ENCODE measurements at places on chromosomes 7 and 10. TPM values are rescaled to one million over a fixed set of nuclear protein-coding genes. Genes with fewer than 3 reads are reported as not detected.

GRCh38 chr10:34193931-34194626 is 621.0 kb downstream of the PARD3 start:
- H3K27ac ChIP-seq: no peak overlapping the region
- H3K4me3 ChIP-seq: no peak overlapping the region
- H3K36me3 ChIP-seq: no peaks in the 10 kb centered on the region
- peaks cover 7% of the 10 kb centered on the region for H3K4me1 ChIP-seq
- DNase-seq: no peak
- H3K27me3 ChIP-seq: no peaks in the 10 kb centered on the region

- H3K36me3 ChIP-seq: no peaks in the 10 kb centered on the region
- no peak overlapping the region for H3K27ac ChIP-seq
- no peak overlapping the region for H3K4me3 ChIP-seq
- H3K27me3 ChIP-seq: no peaks in the 10 kb centered on the region
- no peaks in the 10 kb centered on the region for H3K4me1 ChIP-seq
- DNase-seq: no peak
Measured at GRCh38 chr7:16734148-16734726, 19.3 kb upstream of the TSPAN13 start.

- H3K27me3 ChIP-seq: peaks cover 6% of the 10 kb centered on the region
- H3K4me3 ChIP-seq: no peak overlapping the region
- H3K27ac ChIP-seq: no peak overlapping the region
- no peaks in the 10 kb centered on the region for H3K36me3 ChIP-seq
Measured at GRCh38 chr10:130423455-130424305, 287.5 kb downstream of the GLRX3 start.

DNA sequence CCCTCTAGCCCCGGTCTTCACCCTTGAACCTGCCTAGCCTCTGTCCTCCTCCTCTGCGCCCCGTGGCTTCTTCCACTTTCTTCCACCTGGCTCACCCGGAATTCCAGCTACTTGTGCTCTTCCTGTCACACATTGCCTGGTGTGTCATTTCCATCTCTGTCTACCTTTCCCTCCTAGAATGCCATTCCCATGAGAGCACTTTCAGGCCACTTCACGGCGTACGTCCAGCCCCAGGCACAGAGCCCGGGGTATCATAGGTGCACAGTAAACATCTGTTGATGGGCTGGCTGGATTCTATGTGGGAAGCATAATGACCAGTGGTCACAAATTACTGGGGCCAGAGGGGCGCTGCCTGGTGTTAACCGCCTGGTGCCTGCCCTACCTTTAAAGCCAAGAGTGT is 161.3 kb downstream of the CUX1 start:
- H3K27me3 ChIP-seq: no peaks in the 10 kb centered on the region
- no peak overlapping the region for H3K27ac ChIP-seq
- no peak for DNase-seq
- no peak overlapping the region for H3K4me3 ChIP-seq
- H3K4me1 ChIP-seq: no peaks in the 10 kb centered on the region

DNA sequence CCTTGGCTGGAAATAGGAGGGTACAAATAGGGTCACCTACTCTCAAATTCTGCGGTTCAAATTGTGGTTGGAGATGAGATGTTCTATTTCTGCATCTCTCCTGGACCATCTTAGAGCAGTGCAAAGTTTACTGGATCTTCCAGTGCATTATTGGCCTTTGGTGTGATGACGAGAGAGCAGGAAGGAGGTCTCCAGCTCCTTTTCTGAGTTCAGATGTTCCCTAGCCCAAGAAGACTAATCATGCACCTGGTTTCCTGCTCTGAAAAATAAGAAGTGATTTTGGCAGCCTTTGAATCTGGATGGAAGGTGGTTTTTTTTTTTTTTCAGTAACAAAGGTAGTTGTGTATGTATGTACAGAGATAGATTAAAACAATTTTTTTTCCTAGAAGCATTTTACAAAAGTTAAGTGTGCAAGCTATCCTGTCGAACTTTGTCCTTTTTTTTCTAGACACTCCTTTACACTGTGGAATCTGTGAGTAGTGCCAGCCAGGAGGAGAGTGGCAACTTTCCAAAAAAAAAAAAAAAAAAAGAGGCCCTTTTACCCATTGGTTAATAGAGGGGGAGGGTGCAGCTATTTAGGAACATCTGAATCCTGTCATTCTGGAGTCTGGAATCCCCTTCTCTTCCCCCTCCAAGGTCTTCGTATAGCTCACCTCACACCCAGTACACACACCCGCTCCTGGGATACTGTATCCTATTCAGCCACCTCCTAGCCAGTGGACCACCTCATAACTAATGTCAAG is 26.3 kb downstream of the PAPSS2 start:
- H3K27ac ChIP-seq: no peak overlapping the region
- H3K36me3 ChIP-seq: no peaks in the 10 kb centered on the region
- no peaks in the 10 kb centered on the region for H3K27me3 ChIP-seq
- H3K4me3 ChIP-seq: no peak overlapping the region
- no peak for DNase-seq

ADAM12 gene
- 1.3 TPM for total RNA-seq
